Activated CD4-positive, alpha-beta T cell treated with anti-CD3 and anti-CD28 coated beads, Interleukin-2, amount 50 U/mL, for 48 hours (primary cell): ENCODE measurements at places on chromosomes 6 and 20.

DNA sequence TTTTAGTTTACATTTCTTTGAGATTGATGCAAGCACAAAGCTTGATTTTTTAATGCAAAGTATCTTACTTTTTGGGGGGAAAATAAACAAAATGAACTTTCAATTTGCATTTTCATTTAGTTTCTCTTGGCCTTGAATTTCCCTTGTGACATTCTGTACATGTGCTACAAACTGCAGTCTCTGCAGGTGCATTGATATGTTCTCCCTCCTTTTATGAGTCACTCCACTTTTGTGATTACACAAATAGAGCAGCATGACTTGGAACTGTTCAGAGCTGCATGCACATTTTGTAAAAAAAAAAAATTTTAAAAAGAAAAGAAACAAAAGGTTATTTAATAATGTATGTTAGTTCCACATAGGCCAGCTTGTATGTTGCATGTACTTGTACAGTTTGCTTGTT, 220.0 kb upstream of the KCNQ5 start:
- DNase-seq = no peak

- DNase-seq = no peak
Measured at GRCh38 chr6:81754906-81755305, 2.4 kb upstream of the TENT5A start.

DNA sequence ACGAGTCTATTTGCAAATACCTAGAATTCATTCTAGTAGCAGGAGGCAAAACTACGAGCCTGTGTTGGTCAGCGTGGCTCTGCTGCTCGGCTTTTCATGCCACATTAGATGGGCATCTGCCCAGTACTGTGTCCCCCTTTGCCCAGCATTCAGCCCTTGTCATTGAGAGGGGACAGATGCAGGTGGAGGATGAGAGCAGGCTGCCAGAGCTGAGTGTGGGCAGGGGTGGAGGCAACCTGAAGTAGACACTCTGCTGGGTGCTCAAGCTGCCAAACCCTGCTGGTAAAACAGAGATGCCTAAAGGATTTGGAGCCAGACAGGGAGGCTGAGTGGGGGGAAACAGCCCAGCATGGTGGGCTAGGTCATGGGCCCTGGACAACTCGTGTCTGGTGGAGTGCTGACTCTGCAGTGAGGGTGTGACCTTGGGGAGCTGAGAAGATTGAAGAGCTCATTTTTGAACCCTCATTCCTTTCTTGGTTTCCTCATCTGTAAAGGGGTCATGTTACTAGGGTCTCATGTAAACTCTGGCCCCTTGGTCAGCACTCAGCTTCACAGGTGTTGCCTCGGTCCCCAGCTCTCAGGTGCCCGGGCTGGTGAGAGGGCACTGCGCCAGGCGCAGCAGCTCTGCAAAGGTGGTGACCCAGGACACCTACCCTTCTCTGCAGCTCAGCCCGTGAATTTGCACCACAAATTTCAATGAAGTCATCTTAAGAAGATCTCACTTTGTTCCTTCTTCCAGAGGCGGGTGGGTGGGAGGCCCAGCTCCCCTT, 64.2 kb upstream of the BHLHE23 start:
- DNase-seq = no peak

DNA sequence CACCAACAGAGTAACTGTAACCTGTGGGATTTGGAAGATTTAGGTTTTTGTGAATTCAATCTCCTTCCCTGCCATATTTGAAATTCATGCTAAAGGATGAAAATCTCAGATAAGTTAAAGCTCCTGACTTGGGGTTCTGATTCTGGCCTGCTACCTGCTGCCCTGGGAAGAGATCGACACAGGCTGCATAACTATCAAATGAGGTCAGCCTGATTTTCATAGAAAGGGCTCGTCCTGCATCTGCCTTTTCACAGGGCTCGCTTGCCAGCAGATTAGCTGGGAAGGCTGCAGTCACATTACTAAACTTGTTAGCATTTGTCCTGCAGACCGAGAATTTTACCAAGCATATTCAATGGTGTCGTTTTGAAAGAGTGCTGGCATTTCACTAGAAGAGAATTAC, 14.6 kb downstream of the GCLC start:
- no peak for DNase-seq

DNA sequence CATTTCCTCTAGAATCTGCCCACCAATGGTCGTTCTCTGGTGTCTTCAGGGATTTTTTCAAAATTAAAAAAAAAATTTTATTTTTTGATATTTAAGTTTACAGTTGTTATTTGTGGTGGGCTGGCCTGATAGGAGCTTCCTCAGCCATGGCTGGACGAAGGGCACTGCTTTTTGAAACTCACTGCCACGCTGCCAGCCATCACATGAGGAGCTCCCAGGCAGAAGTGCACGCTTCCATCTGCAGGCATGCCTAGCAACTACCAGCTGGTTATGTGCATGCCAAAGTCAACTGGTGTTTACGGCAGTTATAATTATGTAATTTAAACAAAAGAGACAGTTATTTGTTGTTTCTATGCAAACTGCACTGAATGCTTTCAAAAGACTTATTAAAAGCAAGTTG, 105.1 kb downstream of the IRF4 start:
- no peak for DNase-seq

DNA sequence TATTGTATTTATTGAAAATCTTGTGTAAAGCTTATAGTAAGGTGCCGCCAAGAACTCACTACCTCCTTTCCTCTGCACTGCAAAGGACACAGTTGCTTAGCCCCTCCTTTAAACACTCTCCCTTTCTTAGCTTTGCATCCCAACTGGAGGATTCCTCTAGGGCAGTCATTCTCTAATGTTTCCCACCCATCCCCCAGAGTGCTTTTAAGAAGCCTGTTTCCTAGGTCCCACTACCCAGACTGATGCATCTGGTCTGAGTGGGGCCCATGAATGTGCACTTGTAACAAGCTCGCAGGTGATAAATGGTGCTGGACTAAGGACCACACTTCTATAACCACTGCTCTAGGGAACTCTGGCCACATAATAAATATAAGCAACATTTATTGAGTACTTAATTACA, 55.2 kb downstream of the B4GALT5 start:
- no peak for DNase-seq
